Kidney (tissue), 22 donors: ENCODE measurements at places on chromosomes 5 and 9. TPM values are rescaled to one million over a fixed set of nuclear protein-coding genes. Genes with fewer than 3 reads are reported as not detected.

GRCh38 chr9:28774433-28775235 lies 1201.4 kb upstream of the C9orf72 start:
- H3K4me3 ChIP-seq = no peak overlapping the region
- H3K36me3 ChIP-seq = no peaks in the 10 kb centered on the region
- DNase-seq = peak; percentile 44
- H3K27ac ChIP-seq = no peak overlapping the region
- H3K27me3 ChIP-seq = no peaks in the 10 kb centered on the region

- H3K4me3 ChIP-seq = no peak overlapping the region
- peaks cover 3% of the 10 kb centered on the region for H3K27me3 ChIP-seq
- H3K36me3 ChIP-seq = no peaks in the 10 kb centered on the region
- DNase-seq = no peak
- H3K27ac ChIP-seq = no peak overlapping the region
- H3K4me1 ChIP-seq = no peaks in the 10 kb centered on the region
Observed at GRCh38 chr5:1762121-1762882, 37.3 kb downstream of the MRPL36 start.

DNA sequence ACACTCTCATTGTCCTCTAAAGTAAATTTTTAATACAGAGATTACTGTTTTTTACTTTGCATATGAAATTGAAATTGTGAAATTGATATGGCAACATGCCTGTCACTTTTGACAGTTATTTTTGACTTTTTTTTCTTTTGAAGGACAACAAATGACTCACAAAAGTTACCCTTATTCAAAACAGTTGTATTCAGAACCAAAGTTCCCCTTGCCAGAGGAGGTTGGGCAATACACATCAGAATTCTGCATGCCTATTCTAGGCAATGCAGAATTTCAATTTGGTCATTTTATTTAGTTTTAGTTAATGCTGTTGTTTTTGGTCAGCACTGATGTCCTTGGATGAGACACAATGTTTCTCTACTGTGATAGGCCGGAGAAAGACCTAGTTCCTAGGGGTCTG lies 299.1 kb upstream of the PRR16 start:
- no peaks in the 10 kb centered on the region for H3K4me1 ChIP-seq
- no peak overlapping the region for H3K27ac ChIP-seq
- no peaks in the 10 kb centered on the region for H3K27me3 ChIP-seq
- no peak for DNase-seq
- H3K4me3 ChIP-seq = no peak overlapping the region

- H3K27me3 ChIP-seq = no peaks in the 10 kb centered on the region
- H3K4me3 ChIP-seq = no peak overlapping the region
- no peaks in the 10 kb centered on the region for H3K4me1 ChIP-seq
- H3K27ac ChIP-seq = no peak overlapping the region
- H3K36me3 ChIP-seq = no peaks in the 10 kb centered on the region
Observed at GRCh38 chr5:128132499-128132898, 48.9 kb downstream of the SLC12A2 start.

GRCh38 chr9:129076640-129077037 lies 4.3 kb upstream of the DOLPP1 start:
- H3K4me3 ChIP-seq = no peak overlapping the region
- H3K36me3 ChIP-seq = no peaks in the 10 kb centered on the region
- no peak overlapping the region for H3K27ac ChIP-seq
- no peaks in the 10 kb centered on the region for H3K27me3 ChIP-seq

GRCh38 chr9:35658968-35659220 lies 802 bp downstream of the CCDC107 start:
- no peak for DNase-seq
- no peaks in the 10 kb centered on the region for H3K27me3 ChIP-seq
- H3K36me3 ChIP-seq = peaks cover 10% of the 10 kb centered on the region
- H3K27ac ChIP-seq = peak overlapping the region; percentile 100
- H3K4me1 ChIP-seq = peaks cover 10% of the 10 kb centered on the region

- H3K4me1 ChIP-seq = no peaks in the 10 kb centered on the region
- no peaks in the 10 kb centered on the region for H3K36me3 ChIP-seq
- H3K27ac ChIP-seq = no peak overlapping the region
- no peaks in the 10 kb centered on the region for H3K27me3 ChIP-seq
- no peak overlapping the region for H3K4me3 ChIP-seq
Observed at GRCh38 chr9:88766778-88767503, 224.3 kb upstream of the S1PR3 start.

DNA sequence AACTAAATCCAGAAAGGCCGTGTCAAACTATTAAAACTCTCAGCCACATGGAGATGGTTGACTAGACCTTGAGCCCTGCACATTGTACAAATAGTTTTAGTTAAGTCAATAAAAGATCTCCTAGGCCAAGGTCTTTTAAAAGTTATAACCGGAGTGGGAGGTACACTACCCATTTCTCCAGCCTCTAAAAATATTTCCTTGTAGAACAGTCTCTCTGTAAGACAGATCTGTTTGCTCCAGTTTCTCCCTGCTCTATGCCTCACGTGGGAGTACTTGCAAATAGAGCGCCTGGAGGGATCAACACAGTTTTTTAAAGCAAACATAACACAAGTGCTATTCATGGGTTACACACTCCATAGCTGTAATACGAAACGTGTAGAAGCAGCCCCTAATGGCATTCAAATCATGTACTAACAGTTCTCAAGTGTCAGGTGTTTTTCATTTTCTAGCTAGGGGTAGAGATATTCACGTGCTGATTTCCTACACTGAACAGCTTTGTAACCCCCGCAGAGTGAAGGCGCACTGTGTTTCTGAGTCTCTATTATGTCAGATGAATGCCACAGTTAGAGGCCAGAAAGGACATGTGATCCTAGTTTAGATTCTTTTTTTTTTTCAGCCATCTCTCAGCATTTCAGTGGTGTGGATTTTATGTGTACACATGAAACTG lies 703.4 kb upstream of the GRAMD2B start:
- H3K36me3 ChIP-seq = no peaks in the 10 kb centered on the region
- H3K4me3 ChIP-seq = no peak overlapping the region
- no peak for DNase-seq
- H3K27ac ChIP-seq = peak overlapping the region; percentile 48

DNA sequence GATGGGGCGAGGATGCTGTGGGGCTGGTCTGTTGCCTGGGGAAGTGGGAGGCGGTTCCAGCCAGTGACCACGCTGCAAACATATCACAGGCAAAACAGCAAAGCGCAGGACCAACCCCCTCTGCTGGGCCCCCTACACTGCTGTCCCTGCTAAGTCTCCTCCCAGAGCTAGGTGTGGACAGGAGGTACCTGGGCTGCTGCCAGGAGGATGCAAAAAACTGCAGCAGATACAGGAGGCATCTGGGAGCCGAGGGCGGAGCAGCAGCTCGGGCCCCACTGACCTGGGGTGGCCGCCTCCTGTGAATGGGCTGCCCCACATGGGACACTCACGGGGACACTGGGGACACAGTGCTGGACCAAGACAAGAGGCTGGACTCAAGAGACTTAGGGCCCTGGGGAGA lies 48.0 kb upstream of the PHYKPL start:
- H3K4me1 ChIP-seq = no peaks in the 10 kb centered on the region
- H3K4me3 ChIP-seq = no peak overlapping the region
- DNase-seq = no peak

GRCh38 chr5:43286623-43287022 lies 26.6 kb downstream of the HMGCS1 start:
- no peak for DNase-seq
- peaks cover 5% of the 10 kb centered on the region for H3K36me3 ChIP-seq
- no peak overlapping the region for H3K4me3 ChIP-seq
- H3K4me1 ChIP-seq = no peaks in the 10 kb centered on the region
- H3K27ac ChIP-seq = no peak overlapping the region

DNA sequence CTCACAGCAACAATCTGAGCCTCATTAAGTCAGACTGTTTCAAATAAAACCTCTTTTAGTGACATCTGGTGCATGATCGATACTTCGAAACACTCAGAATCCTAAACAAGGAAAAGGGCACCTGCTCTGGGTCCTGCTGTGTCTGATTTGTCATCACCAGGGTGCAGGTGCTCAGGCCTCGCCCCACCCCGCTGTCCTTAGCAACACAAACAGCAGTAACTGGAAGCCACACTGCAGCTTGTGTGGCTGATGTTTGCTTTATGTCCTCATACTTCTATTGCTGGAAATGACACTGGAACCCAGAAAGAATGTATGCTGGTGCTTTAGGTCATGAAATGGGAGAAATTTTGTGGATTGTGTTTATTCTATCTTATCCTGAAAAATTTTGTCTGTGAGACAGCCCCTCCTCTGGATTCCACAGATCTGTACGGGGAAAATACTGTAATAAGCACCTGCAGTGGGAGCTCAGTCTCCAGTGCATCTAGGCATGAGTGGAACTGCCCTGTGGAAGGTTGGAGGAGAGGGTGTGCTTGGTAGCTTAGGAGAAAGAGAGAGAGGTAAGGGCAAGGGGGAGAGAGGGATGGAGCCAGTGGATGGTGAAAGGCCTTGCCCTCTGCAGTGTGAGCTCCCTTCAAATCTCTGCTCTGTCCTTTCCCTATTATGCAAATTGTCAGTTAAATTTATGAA lies 284.2 kb downstream of the SMARCA2 start:
- H3K4me3 ChIP-seq = no peak overlapping the region
- no peaks in the 10 kb centered on the region for H3K4me1 ChIP-seq
- H3K27me3 ChIP-seq = no peaks in the 10 kb centered on the region

DNA sequence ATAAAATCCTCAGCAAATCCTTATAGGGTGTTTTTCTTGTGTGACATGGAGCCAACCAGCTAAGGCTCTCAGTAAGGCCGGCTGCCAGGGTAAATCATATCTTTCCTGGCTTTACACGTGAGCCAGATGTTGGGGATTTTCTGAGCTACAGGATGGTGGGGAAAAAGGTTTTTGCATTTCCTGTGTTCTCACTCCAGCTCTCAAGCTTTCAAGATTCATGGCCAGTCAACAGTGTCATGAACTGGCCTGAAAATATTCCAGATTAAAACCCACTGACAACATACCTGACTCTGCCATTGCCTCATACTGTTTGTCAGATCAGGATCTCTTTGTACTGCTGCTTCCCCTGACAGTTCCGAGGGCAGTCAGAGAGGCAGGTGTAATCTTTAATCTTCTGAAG lies 306.9 kb downstream of the GLIS3 start:
- H3K27ac ChIP-seq = no peak overlapping the region
- H3K4me1 ChIP-seq = no peaks in the 10 kb centered on the region
- no peaks in the 10 kb centered on the region for H3K36me3 ChIP-seq
- H3K27me3 ChIP-seq = no peaks in the 10 kb centered on the region
- no peak for DNase-seq

GRCh38 chr5:156477196-156477595 lies 150.2 kb downstream of the SGCD start:
- H3K4me3 ChIP-seq = no peak overlapping the region
- H3K4me1 ChIP-seq = peaks cover 3% of the 10 kb centered on the region
- DNase-seq = no peak
- H3K36me3 ChIP-seq = no peaks in the 10 kb centered on the region

DNA sequence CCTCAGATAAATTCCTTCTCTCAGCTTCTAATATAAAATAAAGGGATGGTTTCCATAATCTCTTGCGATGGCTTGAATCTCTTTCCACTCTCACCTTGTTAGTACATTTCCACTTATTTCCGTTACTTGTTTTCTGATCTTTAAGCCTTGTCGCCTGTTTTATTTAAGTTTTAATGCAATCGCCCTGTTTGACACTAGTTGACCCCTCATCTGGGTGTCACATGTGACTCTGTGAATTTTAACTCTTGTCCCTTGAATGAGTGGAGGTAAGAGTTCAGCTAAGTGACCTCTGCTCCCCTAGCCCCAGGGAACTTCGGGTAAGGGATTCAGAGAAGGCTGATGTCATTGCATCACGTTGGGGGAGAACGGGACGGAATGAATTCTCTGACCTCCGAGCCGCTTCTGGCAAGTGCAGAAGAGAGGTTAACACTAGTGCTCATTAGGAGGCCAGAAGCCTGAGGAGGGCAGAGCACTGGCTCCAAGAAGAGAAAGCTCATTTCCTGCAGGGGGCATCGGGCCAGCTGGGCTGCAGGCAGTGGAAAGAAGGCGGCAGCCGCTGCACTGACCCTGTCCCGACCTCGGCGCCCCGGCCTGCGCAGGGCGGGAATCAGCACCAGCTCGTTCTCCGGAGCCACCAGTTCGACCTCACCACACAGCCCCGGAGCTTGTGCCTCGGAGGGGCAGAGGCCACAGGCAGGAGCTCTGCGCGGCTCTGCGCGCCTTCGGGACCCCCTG lies 569 bp downstream of the HINT2 start:
- peaks cover 27% of the 10 kb centered on the region for H3K4me1 ChIP-seq
- H3K4me3 ChIP-seq = peak overlapping the region; percentile 71
- H3K27ac ChIP-seq = peak overlapping the region; percentile 99
- no peaks in the 10 kb centered on the region for H3K27me3 ChIP-seq
- H3K36me3 ChIP-seq = no peaks in the 10 kb centered on the region

DNA sequence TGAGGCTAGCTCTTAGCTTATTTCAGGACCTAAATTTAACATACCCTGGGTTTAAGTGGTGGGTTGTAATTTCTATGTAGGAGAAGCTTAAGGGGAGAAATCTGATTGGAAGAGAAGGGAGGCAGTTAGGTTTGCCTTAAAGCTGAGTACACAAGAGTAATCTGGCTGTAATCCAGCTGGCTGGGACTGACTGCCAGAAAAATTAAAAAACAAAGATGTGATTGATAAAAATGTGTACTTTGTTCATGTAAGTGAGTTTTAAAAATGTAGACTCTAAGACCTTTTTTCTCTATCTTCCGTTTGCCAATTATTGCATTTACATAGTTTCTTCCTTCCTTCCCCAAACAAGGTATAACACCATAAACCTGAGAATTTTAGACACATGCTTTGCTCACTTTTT lies 17.5 kb upstream of the MSMP start:
- H3K27ac ChIP-seq = no peak overlapping the region
- no peak overlapping the region for H3K4me3 ChIP-seq
- no peaks in the 10 kb centered on the region for H3K36me3 ChIP-seq
- no peaks in the 10 kb centered on the region for H3K4me1 ChIP-seq

DNA sequence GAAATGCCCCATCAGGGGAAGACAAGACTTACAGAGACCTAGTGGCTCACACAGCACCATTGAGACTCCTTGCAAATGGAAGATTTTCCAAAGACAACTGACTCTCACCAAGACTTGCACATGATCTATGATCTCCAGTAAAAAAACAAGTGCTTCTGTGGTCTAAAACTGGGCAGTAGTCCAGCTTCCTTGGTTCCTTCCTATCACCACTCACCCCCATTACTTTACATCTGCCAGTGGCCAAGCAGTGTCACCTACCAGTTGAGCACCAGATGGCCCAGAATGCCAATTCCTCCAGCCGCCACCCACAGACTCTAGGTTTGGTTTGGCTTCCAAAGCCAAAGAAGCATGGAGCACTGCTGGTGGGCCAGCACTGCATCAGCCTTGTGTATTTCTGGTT lies 47.7 kb downstream of the SH3TC2 start:
- H3K4me3 ChIP-seq = no peak overlapping the region
- H3K27me3 ChIP-seq = no peaks in the 10 kb centered on the region
- H3K4me1 ChIP-seq = no peaks in the 10 kb centered on the region

DNA sequence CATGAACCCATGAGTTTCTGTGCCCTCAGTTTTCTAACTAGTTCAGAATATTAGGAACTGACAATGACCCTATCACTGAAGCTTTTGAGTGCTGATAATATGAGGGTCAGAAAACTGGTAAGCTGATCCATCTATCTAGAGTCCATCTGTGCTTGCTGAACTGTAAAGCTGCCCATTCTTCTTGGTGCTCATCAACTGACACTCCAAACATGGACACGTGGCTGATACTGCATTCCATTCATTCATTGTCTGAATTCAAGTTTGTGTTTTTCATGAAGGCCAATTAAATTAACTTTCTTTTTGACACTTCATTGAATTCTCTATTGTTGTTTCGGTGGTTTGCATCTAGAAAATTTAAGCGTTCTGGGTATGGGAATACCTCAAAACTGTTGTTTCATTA lies 17.6 kb downstream of the NREP start:
- H3K4me1 ChIP-seq = peaks cover 19% of the 10 kb centered on the region
- H3K27ac ChIP-seq = no peak overlapping the region
- no peak for DNase-seq

ADAMTS12 gene
- 2.0 TPM for total RNA-seq

ADAM19 gene
- 9.2 TPM for total RNA-seq

PCDHA1 gene
- total RNA-seq = 0.13 TPM
